Activated T-helper 1 cell treated with anti-CD3 and anti-CD28 coated beads, Interleukin-2, amount 50 U/mL, for 16 hours (primary cell): ENCODE measurements at places on chromosomes 6 and 20.

GRCh38 chr20:57047281-57048026 is 219.0 kb downstream of the BMP7 start:
- no peak for DNase-seq

GRCh38 chr6:14559746-14560536 is 442.4 kb downstream of the CD83 start:
- no peak for DNase-seq

- no peak for DNase-seq
These were observed 722.4 kb downstream of the GRIK2 start for GRCh38 chr6:102115911-102116310.

- DNase-seq = no peak
These were observed 1.9 kb upstream of the ELOVL4 start for GRCh38 chr6:79949233-79949632.

- DNase-seq = no peak
These were observed 28.4 kb downstream of the DPPA5 start for GRCh38 chr6:73325656-73326055.

- no peak for DNase-seq
These were observed 52.8 kb upstream of the SRSF6 start for GRCh38 chr20:43404878-43405277.

DNA sequence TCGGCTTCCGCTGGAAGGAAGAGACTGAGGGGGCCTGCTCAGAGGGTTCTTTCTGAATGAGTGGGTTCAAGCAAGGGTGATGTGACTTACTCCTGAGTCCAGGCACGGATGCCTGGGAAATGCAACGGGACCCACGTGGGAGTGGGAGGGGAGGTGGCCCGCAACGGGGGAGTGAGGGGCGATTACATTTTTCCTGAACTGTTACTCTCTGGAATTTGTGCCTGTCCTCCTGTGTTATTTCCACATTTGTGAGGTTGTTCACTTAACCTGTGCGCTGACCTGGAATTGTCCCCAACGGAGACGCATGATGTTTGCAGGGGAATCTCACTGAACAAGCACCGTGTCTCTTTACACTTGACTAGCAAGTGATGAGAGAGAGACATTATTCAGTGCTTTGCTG is 209.4 kb downstream of the CDH4 start:
- no peak for DNase-seq

- no peak for DNase-seq
These were observed 126.7 kb downstream of the IRF4 start for GRCh38 chr6:518218-518617.

- no peak for DNase-seq
These were observed 119.9 kb upstream of the PRND start for GRCh38 chr20:4601630-4602296.

DNA sequence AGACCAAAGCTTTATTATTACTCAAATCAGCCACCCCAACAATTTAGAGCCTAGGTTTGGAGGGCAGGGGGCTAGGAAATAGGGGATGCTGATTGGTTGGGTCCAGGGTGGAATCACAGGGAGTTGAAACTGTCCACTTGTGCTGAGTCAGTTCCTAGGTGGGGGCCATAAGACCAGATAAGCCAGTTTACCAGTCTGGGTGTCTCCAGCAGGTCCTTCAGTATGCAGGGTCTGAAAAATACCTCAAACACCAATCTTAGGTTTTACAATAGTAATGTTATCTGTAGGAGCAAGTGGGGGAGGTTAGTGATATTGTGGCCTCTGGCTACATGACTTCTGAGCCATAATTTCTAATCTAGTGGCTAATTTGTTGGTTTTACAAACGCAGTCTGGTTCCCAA is 63.2 kb downstream of the UBR2 start:
- DNase-seq = no peak

DNA sequence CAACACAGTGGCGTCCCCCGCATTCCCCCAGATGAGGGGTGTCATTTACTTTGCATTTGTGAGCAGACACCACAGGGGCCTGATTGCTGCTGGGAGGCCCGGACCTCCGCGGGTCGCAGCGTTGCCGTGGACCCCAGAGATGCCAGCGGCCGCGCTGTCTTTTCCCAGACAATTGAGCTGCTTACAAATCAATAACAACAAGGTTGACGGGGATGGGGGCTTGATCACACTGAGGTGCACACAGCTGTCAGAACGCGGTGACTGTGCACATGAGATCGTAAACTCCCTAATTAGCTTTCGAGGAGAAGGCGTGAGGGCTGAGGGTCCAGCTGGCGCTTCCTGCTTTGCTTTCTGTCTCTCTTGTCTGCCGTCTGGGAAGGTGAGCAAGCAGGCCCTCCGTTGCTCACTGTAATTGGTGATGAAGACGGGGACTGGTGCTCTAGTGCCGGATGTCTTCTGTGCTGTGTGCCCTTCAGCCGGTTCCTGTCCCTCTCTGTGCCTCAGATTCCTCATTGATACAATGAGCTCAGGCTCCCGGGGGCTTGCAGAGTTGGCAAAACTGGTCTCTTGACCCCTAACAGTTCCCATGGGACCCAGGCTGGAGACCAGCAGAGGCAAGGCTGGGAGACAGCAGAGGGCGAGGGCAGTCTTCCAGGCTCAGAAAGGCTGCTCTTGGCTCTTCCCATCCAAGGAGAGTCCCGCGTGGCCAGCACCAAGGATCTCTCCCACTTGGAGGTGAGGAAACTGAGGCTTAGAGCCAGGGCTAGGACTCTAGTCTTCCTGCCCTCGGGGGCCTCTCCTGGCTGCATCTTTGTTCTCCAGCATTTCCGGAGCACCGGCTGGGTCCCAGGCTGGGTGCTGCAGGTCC is 126.0 kb upstream of the PMEPA1 start:
- DNase-seq = no peak

GRCh38 chr6:6750594-6751265 is 162.2 kb downstream of the LY86 start:
- DNase-seq = no peak

GRCh38 chr6:118743746-118744145 is 92.4 kb upstream of the CEP85L start:
- DNase-seq = no peak

GRCh38 chr6:167200806-167201205 is 43.0 kb upstream of the GPR31 start:
- DNase-seq = no peak
